NCI-H1436 (cell line): ENCODE measurements at places on chromosomes 7 and 10.

GRCh38 chr10:124465003-124465776 is 3.6 kb downstream of the LHPP start:
- DNase-seq: no peak

DNA sequence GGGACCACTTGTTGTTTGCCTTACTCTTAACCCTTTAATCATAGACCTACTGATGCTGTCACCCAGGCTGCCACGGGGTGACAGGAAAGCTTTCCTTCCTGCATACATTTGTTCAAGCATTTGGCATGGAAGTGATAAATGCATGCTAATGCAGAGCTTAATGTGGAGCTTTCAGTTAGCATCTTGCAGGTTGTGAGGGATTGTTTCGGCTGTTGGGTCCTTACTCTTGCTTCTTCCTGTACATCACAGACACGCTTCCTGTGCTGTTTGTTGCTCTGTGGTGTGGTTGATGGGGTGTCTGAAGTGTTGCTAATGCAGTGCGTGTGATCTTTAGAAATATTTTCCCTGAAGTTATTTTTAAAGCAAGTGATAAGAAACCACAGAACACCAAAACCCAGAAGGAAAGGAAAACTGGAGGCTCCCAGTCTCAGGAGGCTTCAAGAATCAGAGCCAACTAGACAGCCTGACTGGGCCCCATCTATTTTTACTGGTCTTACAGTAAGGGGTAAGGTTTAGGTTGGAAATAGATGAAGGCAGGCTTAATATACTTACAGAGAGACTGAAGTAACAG is 143.1 kb downstream of the CHN2 start:
- no peak for DNase-seq

- DNase-seq: no peak
Measured at GRCh38 chr10:70433581-70434280, 7.8 kb downstream of the NODAL start.

DNA sequence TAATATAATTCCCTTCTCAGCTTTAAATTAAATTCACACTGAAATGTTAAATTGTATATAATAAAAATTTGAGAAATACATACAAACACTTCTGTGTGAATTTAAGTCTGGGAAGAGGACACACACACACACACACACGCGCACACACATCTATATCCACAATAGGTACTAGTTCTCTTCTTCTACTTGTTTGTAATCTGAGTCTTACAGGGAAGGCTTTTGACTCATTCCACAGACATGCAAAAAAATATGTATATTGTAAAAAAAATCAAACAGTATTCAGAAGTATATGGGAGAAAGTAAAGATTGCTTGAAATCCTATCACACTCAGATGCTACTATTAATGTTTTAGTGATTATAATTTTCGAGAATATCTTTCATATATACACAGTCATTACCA is 276.2 kb downstream of the MDFIC start:
- DNase-seq: no peak

DNA sequence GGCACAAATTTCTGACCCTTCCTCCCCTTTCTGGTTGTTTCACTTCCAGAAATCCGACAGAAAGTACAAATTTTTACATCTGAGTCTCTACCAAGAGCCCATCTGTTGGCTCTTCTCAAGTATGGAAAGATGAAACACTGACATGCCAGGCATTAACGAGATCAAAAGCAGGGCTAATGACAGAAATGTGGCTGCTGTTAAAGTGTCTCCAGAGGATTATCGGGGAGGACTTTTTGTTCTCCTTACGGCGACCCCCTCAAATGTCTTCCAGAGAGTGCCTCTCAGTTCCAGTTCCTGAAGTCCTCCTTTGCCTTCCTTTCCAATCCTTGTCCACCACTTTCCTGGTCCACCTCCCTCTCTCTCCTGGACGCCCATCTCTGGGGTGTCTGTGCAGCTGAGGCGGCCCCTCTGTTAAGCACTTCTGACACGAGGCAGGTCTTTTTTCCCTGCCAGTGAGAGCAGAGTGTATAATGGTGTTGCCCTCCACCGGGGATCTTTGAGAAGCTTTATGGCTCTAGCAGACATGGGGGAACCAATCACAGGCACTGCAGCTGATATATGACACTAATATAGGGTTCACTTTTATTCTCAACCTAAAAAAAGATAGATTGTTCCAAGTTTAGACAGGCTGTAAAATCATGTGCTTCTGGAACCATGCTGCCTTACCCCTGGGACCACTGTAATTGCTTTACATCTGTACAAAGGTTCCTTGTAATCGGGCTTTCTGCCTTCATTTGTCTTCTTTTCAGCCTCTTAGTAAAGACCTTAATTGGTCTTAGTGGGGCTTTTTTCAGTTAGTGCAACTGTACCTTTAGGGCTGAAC is 757.1 kb downstream of the AUTS2 start:
- DNase-seq: peak; percentile 82

- DNase-seq: no peak
Measured at GRCh38 chr10:3877211-3878000, 92.4 kb upstream of the KLF6 start.

DNA sequence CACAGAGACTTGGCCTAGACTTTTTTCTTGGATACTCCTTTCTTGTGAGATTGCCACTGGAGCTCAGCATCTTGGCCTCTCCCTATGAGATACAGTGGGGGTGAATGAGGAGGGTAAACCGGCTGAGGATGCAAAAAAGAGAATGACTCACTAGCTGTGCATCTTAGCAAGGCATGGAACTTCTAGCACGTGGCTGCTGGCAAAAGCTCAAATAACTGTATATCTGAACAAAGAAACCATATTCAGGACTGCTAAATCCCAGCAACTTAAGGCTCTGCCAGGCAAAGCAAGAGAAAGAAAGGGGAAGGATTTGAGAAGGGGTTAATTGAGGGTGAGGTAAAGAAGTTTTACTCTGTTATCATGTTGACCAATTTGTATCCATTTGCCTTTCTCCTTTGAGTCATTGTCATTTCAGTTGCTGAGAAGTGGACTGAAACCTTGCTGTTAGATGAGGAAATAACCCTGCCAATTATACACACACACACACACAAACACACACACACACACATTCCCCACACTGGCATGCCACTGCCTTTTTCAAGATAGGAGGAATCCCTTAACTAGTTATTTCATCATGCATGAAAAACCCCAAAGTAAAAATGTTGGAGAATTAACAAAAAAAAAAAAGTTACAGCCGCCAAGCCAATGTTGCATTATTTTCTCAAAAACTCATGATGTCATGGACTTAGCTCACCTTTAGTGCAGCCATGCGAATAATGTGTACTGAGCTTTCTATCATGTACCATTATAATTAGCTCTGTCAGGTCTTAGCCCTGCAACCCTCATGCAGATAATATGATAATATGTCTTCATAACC is 997.3 kb downstream of the LRMDA start:
- DNase-seq: no peak

GRCh38 chr10:96988426-96988825 is 156.3 kb downstream of the LCOR start:
- DNase-seq: no peak

DNA sequence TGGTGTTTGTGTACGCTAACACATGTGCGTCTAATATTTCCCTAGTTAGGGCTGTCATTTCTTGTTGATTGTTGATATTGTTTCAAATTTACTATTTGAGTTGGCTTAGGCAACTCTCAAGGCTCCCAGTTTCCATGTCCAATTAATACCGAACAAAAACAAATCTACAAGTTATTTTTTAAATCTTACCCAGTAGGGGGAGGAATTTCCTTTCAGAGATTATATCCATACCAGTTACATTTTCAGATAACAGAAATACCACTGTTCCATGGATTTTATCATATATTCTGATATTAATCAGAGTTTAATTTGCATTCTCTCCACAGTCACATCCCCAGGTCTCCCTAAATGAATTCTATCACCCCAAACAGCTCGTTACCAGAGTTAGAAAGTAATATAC is 7.2 kb upstream of the AKR1B10 start:
- no peak for DNase-seq

DNA sequence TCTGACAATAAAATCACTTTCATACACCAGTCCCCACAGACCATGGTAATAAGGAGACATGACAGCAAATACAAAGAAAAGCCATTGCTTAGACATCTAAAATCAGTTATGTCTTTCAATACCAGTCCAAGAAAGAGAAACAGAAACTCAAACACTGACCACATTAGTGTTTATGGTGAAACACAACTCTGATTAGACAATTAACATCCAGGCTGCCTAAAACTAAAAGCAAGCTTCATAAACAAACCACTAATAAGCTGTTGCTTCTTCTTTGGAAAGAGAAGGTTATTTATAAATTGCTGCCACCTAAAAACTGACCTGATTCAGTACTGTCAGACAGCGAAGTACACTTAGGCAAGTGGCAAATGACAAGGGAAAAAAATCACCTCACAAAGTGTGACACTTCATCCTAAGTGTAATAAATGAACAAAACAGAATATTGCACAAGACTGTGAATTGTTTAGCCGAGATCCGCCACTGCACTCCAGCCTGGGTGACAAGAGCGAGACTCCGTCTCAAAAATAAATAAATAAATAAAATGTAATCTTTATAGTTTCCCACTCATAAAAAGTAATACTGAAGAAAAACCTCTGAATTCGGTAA is 277.4 kb downstream of the PARD3 start:
- no peak for DNase-seq

DNA sequence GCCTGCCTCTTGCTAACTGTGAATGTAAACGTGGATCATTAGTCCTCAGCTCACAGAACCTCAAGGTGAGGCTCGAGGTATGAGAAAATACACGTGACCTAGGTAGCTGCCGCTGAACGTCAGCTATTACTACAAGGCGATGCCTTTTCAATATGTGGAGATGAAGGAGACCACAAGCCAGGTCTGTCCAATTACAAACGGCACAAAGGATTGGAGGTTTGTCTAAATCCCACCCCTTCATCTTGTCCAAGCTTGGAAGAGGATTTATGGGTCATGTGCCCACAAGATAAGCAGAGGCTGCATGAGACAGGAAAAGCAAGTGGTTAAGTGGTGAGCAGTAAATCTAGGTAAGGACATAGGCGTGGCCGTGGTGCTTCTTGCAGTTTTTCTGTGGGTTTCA is 3.4 kb downstream of the H2BK1 start:
- DNase-seq: no peak
